ENCODE measurements at places on chromosomes 13 and 19. TPM values are rescaled to one million over a fixed set of nuclear protein-coding genes. Genes with fewer than 3 reads are reported as not detected.

DNA sequence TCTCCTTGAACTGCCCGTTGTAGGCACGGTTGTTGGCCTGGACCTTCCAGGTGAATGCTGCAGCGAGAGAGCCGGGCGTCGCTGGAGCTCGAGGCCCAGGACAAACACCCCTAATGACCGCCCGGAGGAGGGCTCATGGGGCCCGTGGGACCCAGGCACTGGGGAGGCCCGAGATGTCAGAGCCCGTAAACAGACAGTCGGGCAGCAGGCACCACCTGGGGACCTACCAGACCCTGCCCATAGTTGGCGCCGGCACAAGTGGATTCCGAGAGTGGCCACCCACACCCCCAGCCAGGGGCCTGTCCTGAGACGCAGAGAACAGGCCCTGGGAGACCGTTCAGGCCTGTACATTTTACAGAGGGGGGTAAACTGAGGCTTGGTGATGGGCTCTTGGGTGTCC is 2.4 kb downstream of the ATP8B3 start:
- no peak for DNase-seq

DNA sequence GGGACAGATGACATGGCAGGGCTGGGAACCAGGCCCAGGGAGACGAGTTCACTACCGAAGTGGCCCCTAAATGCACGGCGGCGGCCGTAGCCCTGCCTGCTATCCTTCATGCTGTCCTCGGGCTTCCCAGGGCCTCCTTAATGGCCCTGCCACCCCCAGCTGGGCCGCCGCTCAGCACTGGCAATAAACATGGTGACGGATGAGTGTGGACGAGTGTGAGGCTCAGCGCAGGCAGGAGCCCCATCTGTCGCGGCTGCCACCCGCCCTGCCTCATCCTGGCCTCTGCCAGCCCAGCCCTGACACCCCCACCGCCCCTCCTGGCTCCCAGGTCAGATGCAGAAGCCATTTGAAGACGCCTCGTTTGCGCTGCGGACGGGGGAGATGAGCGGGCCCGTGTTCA is 13.6 kb downstream of the PIN1 start:
- no peak for DNase-seq

DNA sequence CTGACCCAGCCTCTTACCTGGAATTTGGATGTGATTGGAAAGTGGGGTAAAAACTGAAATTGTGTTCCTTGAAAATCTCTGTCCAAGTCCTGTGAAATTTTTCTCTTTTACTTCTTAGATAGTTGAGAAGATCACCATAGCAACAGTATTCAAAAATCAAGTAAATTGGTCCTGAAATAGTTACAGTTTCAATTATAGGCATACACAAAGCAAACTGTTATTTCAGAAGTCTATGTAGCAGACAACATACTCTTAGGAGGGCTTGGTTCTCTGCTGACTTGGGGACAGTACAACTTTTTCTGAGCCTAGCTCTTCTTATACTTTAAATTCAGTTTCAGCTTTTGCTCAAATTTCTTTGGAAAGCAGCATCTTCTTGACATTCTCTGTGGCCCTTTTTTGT is 38.6 kb upstream of the URAD start:
- no peak for DNase-seq

DNA sequence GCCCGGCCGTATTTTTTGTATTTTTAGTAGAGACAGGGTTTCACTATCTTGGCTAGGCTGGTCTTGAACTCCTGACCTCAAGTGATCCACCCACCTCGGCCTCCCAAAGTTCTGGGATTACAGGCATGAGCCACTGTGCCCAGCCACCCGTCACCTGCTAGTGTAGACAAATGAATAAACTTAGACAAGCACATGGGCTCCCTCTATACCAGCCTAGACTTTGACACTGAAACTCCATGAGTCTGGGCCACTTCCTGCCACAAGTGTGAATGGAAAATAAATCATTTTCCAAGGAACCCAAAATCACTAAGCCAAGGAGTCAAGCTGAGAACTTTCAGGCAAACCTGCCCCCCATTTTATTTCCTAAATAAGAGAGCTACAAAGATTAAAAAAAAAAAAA is 27.0 kb upstream of the TPT1 start:
- no peak for DNase-seq

- peak; percentile 42 for DNase-seq
Observed at GRCh38 chr19:19661141-19661674, 2.3 kb downstream of the ATP13A1 start.

GRCh38 chr19:4260613-4261191 is 13.8 kb downstream of the YJU2 start:
- DNase-seq = no peak

Gene NCLN
- total RNA-seq = 43.3 TPM

DNA sequence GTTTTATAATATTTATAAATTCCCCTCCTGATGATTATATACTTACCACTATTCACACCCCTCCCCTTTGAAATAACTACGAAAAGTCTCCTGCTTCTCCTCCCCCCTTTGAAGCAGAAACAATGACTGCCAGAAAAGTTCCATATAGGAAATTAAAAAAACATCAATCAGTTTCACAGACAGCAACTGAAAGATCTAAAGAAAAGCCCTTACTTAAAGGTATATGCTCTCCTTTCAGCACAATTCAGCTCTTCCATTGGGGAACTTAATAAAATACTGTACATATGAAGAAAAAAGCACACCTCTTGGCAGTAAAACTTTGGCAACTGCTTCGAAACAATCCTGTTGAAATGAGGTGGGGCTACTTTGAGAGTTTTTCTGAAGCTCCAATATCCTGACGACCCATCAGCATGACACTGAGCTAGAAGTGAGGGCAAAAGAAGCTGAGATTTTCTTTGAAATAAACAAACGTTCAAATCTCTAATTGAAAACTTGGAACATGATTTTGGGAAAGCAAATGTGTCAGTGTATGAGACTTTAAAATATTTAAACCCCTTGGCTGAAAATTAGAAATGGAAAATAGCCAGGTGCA is 147.6 kb upstream of the RXFP2 start:
- DNase-seq = peak; percentile 8

GRCh38 chr13:61383111-61383510 is 32.5 kb downstream of the PCDH20 start:
- no peak for DNase-seq

GRCh38 chr19:40274585-40275544 is 10.3 kb downstream of the AKT2 start:
- no peak for DNase-seq

GRCh38 chr19:41804336-41804735 is 7.9 kb downstream of the CEACAM3 start:
- DNase-seq = no peak

GRCh38 chr19:50933640-50934039 is 19.2 kb downstream of the KLK5 start:
- DNase-seq = no peak

- DNase-seq = peak; percentile 84
Observed at GRCh38 chr19:15280915-15281683, 48.9 kb upstream of the EPHX3 start.

- no peak for DNase-seq
Observed at GRCh38 chr19:21699197-21699596, 68.2 kb downstream of the ZNF100 start.

Gene TSSK6
- total RNA-seq = 3.7 TPM

DNA sequence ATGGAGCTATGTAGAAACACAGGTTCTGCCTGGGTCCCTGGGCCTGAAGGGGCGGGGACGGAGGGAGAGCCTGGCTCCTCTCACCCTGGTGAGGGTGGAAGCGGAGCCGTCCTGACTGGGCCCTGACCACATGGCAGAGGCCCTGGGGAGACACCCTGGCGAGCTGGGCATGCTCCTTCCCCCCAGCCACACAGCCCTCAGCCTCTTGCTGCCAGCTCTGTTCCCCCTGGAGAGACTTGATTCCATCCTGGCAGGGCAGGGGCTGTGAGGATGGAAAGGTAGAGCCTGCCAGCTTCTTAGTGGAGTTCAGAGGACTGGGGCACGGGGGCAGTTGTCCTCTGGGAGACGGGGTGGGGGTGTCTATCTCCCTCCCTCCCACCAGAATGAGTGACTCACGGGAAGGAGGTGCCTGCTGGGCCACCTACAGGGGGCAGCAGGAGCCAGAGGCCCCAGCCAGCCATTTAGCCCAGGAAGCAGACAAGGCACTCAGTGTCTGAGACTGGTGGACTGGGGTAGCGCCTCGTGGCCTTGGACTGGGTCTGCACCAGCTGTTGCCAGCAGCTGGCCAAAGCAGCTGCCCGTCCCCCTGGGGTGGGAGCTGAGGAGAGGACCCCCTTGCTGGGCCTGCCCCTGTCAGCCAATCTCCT is 22.8 kb upstream of the RNF17 start:
- DNase-seq = no peak

Gene TMPRSS9
- not detected for total RNA-seq

- no peak for DNase-seq
Observed at GRCh38 chr13:93774506-93774905, 547.9 kb downstream of the GPC6 start.

DNA sequence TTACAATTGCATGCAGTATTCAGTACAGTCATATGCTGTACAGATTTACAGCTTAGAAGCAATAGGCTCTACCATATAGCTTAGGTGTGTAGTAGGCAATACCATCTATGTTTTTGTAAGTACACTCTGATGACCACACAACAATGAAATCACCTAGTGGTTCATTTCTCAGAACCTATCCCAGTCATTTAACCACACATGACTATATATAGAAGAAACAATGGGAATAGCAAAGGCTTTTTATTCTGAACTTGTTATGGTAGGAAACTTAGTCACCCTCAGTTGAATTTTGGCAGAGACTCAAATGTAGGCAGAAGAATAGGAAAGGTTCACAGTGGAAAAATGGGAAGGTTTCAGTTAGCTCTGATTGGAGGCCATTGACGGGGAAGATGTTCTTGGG is 1075.1 kb upstream of the MIR17HG start:
- DNase-seq = no peak

GRCh38 chr13:28046981-28047380 is 53.4 kb downstream of the FLT3 start:
- no peak for DNase-seq

GRCh38 chr19:11005521-11005920 is 44.7 kb downstream of the SMARCA4 start:
- DNase-seq = no peak

Gene GIPC3
- 2.1 TPM for total RNA-seq

Gene FXYD3
- total RNA-seq = 33.7 TPM

Gene EGLN2
- 96.0 TPM for total RNA-seq

Gene ATP1A3
- total RNA-seq = not detected

Gene PDE4C
- total RNA-seq = 2.0 TPM

GRCh38 chr13:85462792-85463425 is 336.3 kb downstream of the SLITRK6 start:
- DNase-seq = no peak

All from kidney (tissue), 22 donors.